ENCODE measurements at places on chromosomes 13 and 19.

- no peak for DNase-seq
Measured at GRCh38 chr13:75762955-75763354, 126.8 kb downstream of the LMO7 start.

DNA sequence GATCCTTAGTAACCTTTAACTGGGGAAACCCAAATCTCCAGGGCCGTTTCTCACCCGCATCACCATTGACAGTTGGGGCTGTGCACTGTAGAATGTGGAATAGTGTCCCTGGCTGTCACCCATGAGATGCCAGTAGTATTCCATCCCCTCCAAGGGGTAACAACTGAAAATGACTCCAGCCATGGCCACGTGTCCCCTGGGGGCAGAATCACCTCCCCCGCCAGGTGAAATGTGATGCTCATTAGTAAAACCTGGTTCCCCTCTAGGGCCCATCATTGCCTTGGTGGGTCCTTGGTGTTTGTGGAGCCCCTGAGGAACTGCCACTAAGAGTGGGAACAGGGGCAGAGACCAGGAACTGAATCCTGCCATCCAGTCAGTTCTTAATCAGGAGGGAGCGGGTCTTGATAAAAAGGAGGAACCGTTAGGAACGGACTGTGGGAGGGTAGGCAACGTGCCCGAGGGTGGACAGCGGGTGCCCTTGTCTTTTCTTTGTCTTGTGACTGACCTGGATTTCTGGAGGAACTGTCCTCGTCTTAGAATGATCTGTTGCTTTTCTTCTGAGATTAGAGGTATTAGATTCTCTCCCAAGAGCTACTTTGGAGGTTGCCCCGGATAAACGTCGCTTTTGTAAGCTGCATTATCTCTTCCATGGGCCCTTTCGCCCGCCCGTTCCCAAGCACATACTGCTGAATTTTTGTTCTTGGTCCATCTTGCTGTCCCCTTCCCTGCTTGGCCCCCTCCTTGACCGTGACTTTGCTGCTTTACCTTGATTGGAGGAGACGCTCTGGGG, 3.5 kb downstream of the MYO9B start:
- DNase-seq: no peak

DNA sequence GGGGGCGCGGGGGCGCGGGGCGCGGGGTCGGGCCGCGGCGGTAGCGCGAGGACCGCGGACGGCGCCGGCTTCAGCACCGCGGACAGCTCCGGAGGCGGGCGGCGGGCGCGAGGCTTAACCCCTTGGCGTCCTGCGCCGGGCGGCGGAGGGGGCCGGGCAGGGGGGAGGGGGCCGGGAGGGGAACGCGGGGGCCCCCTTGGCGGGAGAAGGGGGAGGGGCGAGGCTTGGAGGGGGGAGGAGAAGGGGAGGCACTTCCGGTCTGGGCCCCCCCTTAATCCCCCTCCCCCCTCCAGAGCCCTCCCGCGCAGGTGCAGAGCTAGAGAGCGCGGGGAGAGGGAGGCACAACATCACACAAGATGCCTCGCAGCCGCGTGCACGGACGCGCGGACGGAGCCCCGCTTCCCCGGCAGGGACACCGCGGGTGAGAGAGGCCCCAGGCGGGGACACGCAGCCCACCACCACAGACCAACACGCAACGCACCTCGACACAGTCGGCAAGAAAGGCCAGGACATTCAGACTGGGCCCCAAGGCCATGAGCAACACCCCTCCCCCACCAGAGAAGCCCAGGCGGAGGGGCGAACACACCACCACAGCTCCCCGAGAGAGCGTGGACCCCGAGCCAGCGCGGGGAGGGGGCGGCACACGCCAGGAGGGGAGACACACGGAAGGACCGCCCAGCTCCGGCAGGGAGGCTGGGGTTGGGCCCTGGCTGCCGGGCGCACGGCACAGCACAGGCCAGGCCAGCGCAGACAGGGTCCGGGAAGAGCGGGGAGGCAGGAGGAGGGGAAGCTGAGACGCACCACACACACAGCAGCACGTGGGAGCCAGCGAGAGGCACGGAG, 24.1 kb downstream of the SHANK1 start:
- no peak for DNase-seq

GRCh38 chr13:45441633-45442032, 23.1 kb upstream of the COG3 start:
- no peak for DNase-seq

DNA sequence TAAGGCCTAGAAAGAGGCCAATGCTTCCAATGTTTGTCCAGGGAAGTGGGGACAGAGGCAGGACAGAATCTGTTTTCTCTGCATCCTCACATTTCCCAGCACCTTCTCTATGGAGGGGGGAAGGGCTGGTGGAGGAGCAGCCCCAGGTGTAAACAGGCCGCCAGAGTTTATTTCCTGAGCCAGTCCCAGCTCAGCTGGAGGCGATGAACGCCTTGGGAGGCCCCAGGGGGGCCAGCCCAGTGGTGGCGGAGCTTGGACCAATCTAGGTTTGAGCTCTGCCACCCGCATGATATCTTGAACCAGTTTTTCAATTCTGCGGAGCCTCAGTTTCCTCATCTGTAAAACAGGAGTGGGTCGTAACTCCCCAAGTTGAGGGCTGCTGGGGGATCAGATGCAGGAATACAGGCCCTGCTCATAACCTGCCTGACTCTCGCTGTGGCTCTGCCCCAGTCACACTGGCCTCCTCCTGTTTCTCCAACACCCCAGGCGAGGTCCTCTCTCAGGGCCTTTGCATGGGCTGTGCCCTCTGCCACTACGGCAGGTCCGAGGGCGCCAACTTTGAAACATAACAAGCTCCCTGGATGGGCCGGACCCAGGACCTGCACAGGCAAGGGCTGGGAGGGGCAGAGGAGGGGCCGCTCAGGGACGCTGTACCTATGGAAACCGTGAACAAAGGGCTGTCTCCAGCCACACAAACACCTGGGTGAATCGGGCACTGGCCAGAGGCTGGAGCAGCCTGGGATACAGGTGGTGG, 1.1 kb downstream of the TNFAIP8L1 start:
- DNase-seq: no peak

DNA sequence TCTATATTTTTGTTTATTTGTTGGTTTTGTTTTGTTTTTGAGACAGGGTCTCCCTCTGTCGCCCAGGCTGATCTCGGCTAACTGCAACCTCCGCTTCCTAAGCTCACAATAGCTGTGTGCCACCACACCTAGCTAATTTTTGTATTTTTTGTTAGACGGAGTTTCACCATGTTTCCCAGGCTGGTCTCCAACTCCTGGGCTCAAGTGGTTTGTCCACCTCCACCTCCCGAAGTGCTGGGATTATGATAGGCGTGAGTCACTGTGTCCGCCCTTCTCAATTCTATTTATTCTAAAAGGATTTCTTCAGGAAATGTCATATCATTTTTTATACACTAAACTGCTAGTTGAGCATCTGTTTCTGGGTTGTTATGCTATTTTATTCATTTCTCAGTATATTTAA, 1206.0 kb downstream of the OLFM4 start:
- no peak for DNase-seq

GRCh38 chr19:35429698-35430408, 18.2 kb upstream of the FFAR2 start:
- no peak for DNase-seq

- no peak for DNase-seq
Measured at GRCh38 chr13:102878481-102878880, 32.6 kb downstream of the ERCC5 start.

DNA sequence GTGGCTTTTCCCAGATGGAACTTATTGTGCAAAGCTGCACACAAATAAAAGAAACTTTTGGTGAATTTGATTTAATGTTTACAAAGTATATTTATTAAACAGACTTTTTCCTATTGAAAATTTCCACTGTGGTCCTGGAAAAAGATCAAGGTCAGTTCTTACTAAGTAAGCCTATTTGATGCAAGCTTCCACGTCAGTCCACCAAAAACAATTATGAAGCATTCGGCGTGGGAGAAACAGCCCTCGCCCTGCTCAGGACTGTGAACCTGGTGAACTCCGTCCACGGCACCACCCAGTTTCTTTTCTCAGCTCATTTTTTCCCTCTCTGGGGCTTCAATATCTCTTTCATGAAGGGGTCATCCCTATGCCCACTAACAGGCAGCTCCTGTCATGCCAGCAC, 149.8 kb downstream of the EFNB2 start:
- no peak for DNase-seq

DNA sequence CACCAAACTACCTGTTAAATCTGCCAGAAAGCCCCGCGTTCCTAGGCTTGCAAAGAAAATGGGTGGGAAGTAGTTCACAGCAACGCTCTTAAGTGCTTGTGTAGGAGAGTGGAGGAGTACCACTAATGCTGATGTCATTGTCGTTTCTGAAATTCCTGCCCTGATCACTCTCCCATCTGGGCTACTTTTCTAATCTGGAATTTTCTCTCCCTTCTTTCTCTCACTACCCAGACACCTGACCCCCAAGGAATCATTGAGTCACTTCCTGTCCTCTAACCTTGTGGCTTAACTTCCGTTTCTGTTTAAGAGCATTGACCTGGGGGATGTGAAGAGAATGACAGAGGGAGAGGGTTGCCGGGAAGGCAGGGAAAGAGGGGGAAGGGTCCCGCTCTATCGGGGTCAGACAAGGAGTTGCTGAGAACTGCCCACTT, 98.7 kb downstream of the STARD13 start:
- no peak for DNase-seq

- no peak for DNase-seq
Measured at GRCh38 chr13:110015253-110015652, 228.9 kb upstream of the IRS2 start.

DNA sequence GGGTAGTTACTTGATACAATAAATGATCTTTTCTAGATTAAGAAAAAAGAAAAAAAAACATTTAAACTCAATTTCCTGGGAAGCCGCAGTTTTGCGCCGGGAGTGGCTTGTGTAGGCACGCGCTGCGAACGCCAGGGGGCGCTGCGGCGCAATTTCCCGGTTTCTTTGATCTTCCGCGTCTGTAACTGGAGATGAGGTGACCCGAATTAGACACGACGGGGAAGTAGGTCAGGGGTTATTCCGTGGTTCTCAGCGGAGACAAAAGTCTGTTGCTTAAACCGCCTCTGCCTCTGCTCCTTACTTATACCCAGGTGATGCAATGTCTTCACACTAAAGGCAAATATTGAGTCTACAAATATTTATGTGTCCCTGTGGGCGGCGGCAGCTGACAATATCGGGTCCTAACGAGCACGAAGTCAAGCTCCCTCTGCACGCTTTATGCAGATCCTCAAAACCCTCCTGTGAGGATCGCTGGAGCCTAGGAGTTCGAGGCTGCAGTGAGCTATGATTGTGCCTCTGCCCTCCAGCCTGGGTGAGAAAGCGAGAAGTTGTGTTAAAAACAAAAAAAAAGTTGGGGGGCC, 15.2 kb downstream of the STXBP2 start:
- peak; percentile 95 for DNase-seq

DNA sequence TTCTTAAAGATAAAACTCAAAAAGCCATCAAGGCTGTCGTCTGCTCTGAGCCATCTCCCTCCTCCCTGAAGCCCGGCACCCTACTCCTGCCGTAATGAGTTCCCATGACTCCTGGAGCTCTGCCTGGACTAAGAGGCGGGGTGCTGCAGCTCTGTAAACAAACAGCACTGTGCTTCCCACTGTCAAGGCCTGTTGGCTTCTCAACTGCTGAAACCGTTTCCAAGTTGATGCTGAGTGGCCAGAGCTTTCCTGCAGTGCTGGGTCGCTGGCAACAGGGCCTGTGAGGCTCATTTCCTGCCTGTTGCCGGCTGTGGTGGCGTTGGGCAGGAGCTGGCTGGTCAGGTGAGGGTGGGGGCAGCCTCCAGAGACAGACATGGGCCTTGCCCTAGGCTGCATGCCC, 26.7 kb upstream of the ISYNA1 start:
- no peak for DNase-seq

- peak; percentile 97 for DNase-seq
Measured at GRCh38 chr13:21218351-21219035, 42.0 kb downstream of the MRPL57 start.

GRCh38 chr13:110200276-110200870, 106.6 kb downstream of the COL4A1 start:
- no peak for DNase-seq

DNA sequence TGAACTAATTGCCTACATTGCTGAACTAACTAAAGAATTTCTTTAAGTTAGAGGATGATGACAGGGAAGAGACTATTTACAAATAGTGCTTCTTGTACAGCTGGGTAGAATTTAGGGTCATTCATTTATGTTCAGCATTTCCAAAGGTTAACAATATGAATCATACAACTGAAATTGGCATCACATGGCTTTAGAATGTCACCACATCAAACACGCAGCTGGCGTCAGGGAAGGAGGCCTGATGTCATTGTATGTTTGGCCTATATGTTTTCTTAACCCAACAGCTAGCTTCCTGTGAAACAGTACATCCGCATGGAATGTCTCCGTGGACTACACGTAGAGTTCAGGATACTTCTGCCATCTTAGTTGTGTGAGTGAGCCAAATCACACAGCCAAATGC, 99.0 kb upstream of the TNFSF11 start:
- no peak for DNase-seq

DNA sequence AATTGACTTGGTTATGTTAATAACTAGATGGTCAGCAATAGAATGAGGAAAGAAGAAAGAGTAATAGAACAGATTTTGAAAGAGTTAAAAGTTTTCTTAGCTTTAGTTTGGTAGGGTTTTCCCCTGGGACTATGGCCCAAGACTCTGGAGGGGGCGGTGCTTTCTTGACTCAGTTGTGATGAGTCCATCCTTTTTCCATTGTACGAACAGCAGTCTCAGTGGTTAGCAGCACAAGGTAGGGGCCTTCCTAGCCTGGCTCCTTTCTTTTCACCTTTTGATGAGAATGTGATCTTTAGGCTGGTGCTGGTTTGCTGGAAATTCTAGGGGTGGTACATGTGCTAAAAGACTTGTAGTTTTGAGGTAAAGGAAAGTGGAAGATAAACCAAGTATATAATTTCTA, 38.8 kb downstream of the ZNF506 start:
- DNase-seq: no peak

DNA sequence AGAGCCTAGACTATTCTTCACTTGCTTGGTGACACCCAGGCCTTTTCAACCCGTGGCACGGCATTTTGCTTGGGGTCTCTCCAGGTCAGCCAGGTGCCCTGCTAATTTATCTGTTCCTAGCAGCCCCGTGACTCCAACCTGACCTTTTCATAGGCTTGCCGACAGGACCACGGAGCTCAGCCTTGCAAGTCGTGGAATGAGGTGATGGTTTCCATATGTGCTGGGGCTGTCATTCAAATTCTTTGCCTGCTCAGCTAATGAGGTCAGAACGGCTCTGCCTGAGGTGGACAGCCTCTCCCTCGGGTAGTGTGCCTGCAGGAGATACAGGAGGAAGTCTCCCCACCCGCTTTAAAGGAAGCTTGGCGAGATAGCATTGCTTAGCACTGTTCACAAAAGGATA, 61.0 kb downstream of the SHISA2 start:
- no peak for DNase-seq

- peak; percentile 42 for DNase-seq
Measured at GRCh38 chr19:2865334-2866100, 1.6 kb upstream of the ZNF556 start.

- no peak for DNase-seq
Measured at GRCh38 chr13:51437550-51438127, 15.2 kb downstream of the INTS6 start.

- DNase-seq: no peak
Measured at GRCh38 chr13:80574113-80574850, 233.4 kb upstream of the SPRY2 start.
